ENCODE measurements at places on chromosomes 1 and 21.

DNA sequence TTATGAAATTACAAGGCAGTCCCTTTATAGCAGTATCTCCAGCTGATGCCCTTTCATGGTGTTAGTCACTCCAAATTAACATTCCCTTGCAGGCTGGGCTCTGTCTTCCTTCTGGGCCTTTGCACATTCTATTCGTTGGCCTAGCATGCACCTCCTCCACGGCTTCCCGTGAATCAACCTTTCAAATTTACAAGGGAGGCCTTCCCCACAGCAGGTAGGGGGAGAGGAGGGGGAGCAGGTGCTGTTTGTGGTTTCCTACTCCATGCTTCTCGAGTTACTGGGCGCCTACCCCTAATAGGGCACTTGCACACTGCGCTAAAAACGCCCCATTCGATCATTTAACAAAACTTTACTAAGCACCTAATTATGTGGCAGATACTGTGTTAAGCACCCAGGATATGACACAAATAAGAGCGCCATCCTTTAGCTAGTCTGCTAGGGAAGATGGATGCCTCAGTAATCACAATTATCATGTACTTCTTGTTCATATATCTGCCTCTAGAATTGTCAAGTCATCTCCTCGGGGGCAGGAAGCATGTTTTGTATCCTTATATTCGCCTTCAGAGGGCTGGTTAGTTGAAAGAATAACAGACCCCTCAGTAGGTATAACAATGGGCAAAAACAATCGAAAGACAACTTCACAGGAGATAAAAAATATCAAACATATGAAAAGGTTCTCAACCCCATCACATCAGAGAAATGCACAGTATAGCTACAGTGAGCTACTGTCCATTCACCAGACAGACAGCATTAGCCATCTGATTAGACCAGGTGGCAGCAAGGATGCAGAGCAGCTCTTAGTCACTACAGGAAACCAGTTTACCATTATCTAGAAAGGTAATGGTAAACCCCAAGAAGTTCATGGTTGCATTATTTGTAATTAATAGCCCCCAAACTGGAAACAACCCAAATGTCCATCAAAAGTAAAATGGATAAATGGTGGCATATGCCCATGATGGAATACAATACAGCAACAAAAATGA lies 1.7 kb upstream of the ADAR start:
- no peak for DNase-seq

DNA sequence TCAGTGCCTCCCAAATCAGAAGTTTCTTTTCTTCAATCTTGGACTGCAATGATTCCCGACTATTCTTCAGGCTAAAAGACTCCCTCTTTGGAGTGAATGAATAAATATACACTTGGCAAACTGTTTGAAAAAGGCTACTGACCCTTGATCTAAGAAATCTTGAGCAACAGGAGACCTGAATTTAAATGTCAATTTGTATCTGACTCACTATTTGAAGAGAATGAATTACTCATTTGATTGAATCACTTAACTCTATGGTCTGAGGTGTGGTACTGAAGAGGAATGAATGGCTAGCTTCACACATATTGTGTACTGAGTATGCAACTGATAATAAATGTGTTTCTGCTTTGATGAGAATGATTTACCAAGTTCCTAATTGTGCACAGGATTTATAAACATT lies 4.6 kb upstream of the SMG7 start:
- no peak for DNase-seq

- DNase-seq = no peak
Observed at GRCh38 chr1:243628476-243628907, 221.6 kb downstream of the AKT3 start.

DNA sequence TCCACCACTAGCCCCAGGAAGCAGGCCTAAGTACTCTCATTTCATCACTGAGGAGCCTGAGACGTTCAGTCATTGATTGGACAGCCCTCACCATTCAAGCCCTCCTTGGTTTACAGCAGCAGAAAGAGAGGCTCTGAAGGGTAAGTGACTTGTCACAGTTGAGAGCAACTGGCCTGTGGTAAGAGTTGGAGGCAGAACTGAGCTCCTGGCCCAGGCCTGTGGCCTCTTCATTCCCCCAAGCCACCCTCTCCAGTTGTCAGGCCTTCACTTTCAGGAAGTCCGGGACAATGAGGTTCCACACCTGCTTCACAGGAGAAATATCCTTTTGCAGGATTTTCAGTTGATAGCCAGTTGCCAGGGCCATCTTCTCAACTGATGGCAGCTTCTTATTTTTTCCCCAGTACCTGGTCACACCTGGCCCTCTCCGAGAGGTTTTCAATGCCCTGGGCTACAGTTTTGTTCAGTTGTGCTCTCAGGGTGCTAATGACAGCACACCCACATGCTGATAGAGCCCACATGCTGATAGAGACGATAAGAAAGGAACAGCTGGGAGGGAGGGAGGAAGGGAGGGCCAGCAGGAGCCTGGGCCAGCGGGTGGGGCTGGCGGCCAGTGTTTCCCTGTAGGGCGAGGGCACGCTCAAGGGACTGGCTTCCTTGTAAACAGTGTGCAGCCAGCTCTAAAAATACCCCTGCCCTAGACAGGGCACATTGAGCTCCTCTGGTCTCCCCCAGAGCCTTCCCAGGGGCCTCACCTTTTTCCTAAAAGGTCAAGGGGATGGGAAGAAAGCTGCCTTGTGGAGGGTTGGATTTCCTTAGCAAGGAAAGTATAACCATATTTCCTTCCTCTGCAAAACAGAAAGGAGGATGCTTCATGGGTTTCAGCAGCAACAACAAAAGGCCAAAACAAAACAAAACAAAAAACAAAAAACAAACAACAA lies 112.7 kb upstream of the JUN start:
- DNase-seq = no peak
